Nasal cavity respiratory epithelium epithelial cell of viscerocranial mucosa (primary cell): ENCODE measurements at places on chromosomes 6 and 20. TPM values are rescaled to one million over a fixed set of nuclear protein-coding genes. Genes with fewer than 3 reads are reported as not detected.

The UST gene
- total RNA-seq: 20.7 and 22.6 TPM in 2 replicates

The KIF6 gene
- under 0.01 and 0.21 TPM in 2 replicates for total RNA-seq

The KPNA5 gene
- total RNA-seq: 3.1 and 5.5 TPM in 2 replicates

The ZC2HC1B gene
- not detected in 2 replicates for total RNA-seq

The ZC3H12D gene
- 0.07 TPM in 1 of 2 replicates, not detected in the other for total RNA-seq

The NPBWR2 gene
- not detected in 2 replicates for total RNA-seq

The DUSP15 gene
- 0.34 TPM in 1 of 2 replicates, not detected in the other for total RNA-seq

The ERVFRD-1 gene
- not detected in 2 replicates for total RNA-seq

The RIPOR2 gene
- total RNA-seq: under 0.01 and 0.07 TPM in 2 replicates

The PRDM13 gene
- total RNA-seq: not detected in 2 replicates
